H9 (cell line): ENCODE measurements at places on chromosomes 1 and 21. TPM values are rescaled to one million over a fixed set of nuclear protein-coding genes. Genes with fewer than 3 reads are reported as not detected.

DNA sequence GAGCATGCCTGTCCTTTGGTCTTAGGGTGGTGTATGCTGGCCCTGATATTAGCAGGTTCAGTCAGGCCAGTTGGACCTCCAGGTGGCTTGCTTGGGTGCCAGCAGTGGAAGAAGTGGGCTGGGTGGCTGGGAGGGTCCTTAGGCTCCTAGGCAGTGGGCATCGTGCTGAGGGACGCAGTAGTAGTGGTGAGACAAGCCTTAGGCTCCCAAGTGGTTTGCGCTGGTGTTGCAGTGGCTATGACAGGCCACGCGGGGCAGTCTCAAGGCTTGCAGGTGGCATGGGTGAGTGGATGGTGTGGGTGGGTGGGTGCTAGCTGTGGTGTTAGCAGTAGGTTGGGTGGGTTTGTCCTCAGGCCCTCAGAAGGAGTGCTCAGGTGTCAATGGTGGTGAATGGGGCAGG is 162.3 kb downstream of the FMN2 start:
- H3K4me3 ChIP-seq, result no peak overlapping the region
- H3K27me3 ChIP-seq, result no peaks in the 10 kb centered on the region
- DNase-seq, result peak; percentile 34
- H3K4me1 ChIP-seq, result no peaks in the 10 kb centered on the region
- H3K27ac ChIP-seq, result no peak overlapping the region

- H3K27ac ChIP-seq, result no peak overlapping the region
- no peak overlapping the region for H3K4me3 ChIP-seq
- peaks cover 3% of the 10 kb centered on the region; the same call in 2 of the 3 replicates for H3K36me3 ChIP-seq
Observed at GRCh38 chr21:44510508-44511218, 29.3 kb downstream of the KRTAP10-1 start.

- no peak for DNase-seq
- H3K4me3 ChIP-seq, result no peak overlapping the region; the same call in 2 of the 3 replicates
Observed at GRCh38 chr1:36136535-36136934, 11.5 kb upstream of the COL8A2 start.

DNA sequence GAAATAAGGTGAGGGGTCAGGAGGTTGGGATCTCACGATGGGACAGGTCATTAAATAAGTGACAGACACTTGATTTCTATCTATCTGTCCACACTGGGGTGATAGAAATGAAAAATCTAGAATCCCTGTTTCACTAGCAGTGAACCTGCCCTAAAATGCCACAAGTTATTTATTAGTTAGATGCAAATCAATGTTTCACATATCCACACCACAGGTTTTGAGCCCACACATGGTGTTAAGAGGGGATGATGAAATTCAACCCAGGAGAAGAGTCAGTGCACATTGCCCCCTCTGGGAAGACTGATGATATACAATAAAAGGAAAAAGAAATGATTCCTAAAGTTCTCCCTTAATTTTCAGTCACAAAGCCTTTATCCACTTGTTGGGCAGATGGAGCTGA is 10.1 kb upstream of the NTPCR start:
- no peaks in the 10 kb centered on the region for H3K36me3 ChIP-seq
- DNase-seq, result no peak
- H3K4me1 ChIP-seq, result no peaks in the 10 kb centered on the region

- no peaks in the 10 kb centered on the region for H3K27me3 ChIP-seq
- no peak overlapping the region for H3K4me3 ChIP-seq
- H3K36me3 ChIP-seq, result no peaks in the 10 kb centered on the region
- 0 out of 2 replicates have a peak, but pooled peaks cover 4% of the 10 kb centered on the region for H3K4me1 ChIP-seq
Observed at GRCh38 chr1:208270651-208271141, 26.5 kb upstream of the PLXNA2 start.

Gene TMEM35B
- total RNA-seq, result 6.9 and 7.7 TPM in 2 replicates

GRCh38 chr1:40267767-40268187 is 9.7 kb downstream of the ZMPSTE24 start:
- DNase-seq, result no peak
- H3K27me3 ChIP-seq, result no peaks in the 10 kb centered on the region
- no peak overlapping the region for H3K4me3 ChIP-seq

Gene MROH7
- total RNA-seq, result 0.09 TPM in 1 of 2 replicates, not detected in the other

DNA sequence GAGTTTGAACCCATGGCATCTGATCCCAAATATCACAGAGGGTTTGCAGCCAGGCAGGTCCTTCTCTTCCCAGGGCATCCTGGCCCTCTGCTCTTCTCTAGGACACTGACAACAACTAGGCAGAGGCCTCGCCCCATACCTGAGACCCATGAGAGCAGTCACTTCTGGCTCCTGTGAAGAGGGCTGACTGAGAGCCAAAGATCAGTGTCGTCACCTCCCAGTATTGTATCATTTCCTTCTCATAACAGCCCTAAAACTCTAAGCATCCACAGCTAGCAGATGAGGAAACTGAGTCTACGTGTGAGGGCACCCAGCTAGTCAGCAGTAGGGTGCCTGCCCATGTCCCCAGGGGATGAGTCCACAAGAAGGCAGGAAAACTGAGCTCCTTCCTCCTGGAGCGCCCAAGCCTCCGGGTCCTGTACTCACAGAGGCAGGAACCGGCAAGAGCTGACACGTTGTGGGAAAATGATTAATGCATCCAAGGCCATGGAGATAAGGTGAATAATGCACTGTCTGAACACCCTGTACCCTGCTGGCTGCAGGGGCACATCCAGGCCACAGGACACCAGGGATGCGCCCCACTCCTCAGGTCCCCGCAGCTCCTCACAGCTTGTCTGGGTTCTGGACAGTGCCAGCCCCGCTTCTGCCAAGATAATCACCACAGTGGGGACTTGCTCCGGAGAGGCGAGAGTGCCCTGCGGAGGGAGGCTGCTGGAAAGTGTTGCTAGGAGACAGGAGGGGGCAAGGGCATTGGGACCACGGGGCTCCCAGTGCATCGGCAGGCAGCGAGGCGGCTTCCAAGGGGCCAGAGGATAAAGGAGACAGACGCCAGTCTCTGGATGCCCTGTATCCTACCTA is 340.0 kb downstream of the NPHP4 start:
- H3K4me1 ChIP-seq, result peaks cover 5% of the 10 kb centered on the region; the same call in 1 of the 2 replicates
- no peaks in the 10 kb centered on the region for H3K36me3 ChIP-seq
- H3K4me3 ChIP-seq, result peak overlapping the region; percentile 47
- no peaks in the 10 kb centered on the region for H3K27me3 ChIP-seq
- no peak for DNase-seq

GRCh38 chr1:50295566-50295965 is 127.7 kb downstream of the DMRTA2 start:
- H3K4me1 ChIP-seq, result no peaks in the 10 kb centered on the region
- H3K4me3 ChIP-seq, result no peak overlapping the region
- no peak overlapping the region for H3K27ac ChIP-seq
- H3K36me3 ChIP-seq, result no peaks in the 10 kb centered on the region
- no peak for DNase-seq
- H3K27me3 ChIP-seq, result no peaks in the 10 kb centered on the region

Gene PLA2G2C
- not detected in 2 replicates for total RNA-seq

DNA sequence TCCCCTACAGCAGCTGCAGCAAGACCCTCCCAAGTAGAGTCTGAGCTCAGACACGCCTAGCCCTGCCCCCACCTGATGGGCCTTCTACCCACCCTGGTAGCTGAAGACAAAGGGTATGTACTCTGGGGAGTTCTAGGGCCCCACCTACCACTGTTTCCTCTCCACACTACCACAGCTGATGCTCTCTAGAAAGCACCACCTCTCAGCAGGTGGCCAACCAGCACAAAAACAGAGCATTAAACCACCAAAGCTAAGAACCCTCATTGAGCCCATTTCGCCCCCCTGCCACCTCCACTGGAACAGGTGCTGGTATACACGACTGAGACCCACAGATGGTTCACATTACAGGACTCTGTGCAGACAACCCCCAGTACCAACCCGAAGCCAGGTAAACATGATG is 258.9 kb downstream of the SETD4 start:
- H3K36me3 ChIP-seq, result peaks cover 12% of the 10 kb centered on the region
- H3K4me1 ChIP-seq, result no peaks in the 10 kb centered on the region; the same call in 1 of the 2 replicates
- DNase-seq, result no peak
- H3K27me3 ChIP-seq, result no peaks in the 10 kb centered on the region
- no peak overlapping the region for H3K27ac ChIP-seq
- no peak overlapping the region for H3K4me3 ChIP-seq

GRCh38 chr1:188429386-188429785 is 1600.6 kb downstream of the PLA2G4A start:
- no peak for DNase-seq
- H3K4me3 ChIP-seq, result no peak overlapping the region
- H3K27me3 ChIP-seq, result no peaks in the 10 kb centered on the region
- no peaks in the 10 kb centered on the region for H3K4me1 ChIP-seq

GRCh38 chr1:201937624-201938213 is 8.6 kb downstream of the LMOD1 start:
- H3K27me3 ChIP-seq, result no peaks in the 10 kb centered on the region
- no peak overlapping the region for H3K4me3 ChIP-seq
- no peaks in the 10 kb centered on the region for H3K36me3 ChIP-seq
- no peak overlapping the region for H3K27ac ChIP-seq

- no peak for DNase-seq
- H3K4me3 ChIP-seq, result no peak overlapping the region
- no peaks in the 10 kb centered on the region for H3K4me1 ChIP-seq
- H3K27ac ChIP-seq, result no peak overlapping the region
- no peaks in the 10 kb centered on the region for H3K27me3 ChIP-seq
Observed at GRCh38 chr1:163035446-163036249, 33.5 kb upstream of the RGS4 start.

Gene RCSD1
- total RNA-seq, result 0.13 and 0.26 TPM in 2 replicates

DNA sequence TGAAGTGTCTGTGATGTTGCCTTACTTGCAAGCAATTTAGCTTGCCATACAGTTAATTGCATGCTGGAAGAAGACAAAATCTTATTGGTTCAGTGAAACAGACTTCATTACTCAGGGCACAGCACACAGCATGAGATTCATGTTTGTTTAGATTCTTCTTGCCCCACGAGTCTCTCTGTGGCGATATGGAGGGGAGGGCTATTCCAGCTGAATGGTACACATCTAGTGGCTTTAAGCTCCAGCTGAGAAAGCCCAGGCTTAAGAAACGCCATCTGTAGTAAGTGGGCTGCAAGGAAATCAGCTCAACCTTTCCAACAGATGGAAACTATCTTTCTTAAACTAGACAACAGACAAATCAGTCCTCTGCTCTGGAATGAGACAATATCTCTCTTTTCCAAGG is 1022.0 kb downstream of the NCAM2 start:
- peaks cover 4% of the 10 kb centered on the region; the same call in 2 of the 3 replicates for H3K36me3 ChIP-seq
- H3K4me1 ChIP-seq, result no peaks in the 10 kb centered on the region
- H3K27ac ChIP-seq, result no peak overlapping the region
- DNase-seq, result no peak
- no peak overlapping the region for H3K4me3 ChIP-seq

GRCh38 chr21:44535963-44536362 is 4.0 kb downstream of the KRTAP10-1 start:
- H3K4me1 ChIP-seq, result no peaks in the 10 kb centered on the region; the same call in 1 of the 2 replicates
- no peak overlapping the region for H3K4me3 ChIP-seq
- no peak overlapping the region for H3K27ac ChIP-seq
- peak; percentile 35 for DNase-seq
- H3K27me3 ChIP-seq, result no peaks in the 10 kb centered on the region

Gene CCDC30
- 1.4 and 1.8 TPM in 2 replicates for total RNA-seq

GRCh38 chr1:209839875-209840546 is 12.2 kb downstream of the UTP25 start:
- H3K27me3 ChIP-seq, result no peaks in the 10 kb centered on the region
- no peak overlapping the region for H3K27ac ChIP-seq
- DNase-seq, result no peak
- H3K4me1 ChIP-seq, result no peaks in the 10 kb centered on the region

GRCh38 chr1:219039682-219040154 is 134.0 kb upstream of the LYPLAL1 start:
- H3K27ac ChIP-seq, result no peak overlapping the region
- no peaks in the 10 kb centered on the region for H3K27me3 ChIP-seq
- no peaks in the 10 kb centered on the region for H3K4me1 ChIP-seq
- no peak for DNase-seq

DNA sequence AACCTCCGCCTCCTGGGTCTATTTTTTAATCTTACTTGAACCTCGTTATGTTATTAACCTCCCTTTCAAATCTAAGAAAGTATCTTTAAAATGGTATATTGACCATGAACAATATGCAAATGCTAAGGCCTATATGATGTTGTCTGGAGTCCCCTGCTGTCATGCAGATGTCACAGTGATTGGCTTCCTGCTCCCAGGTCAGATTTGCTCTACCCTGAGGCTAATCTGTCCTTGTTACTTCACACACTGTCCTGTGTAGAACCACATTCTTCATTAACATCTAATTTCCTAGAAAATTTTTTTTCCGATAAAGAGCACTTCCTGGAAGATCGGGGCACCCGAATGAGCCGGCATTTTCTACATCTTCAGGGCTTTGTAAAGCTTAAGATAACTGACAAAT is 306.6 kb downstream of the MRPL39 start:
- no peak for DNase-seq
- H3K27ac ChIP-seq, result no peak overlapping the region
- no peaks in the 10 kb centered on the region; the same call in 1 of the 2 replicates for H3K4me1 ChIP-seq
- H3K27me3 ChIP-seq, result no peaks in the 10 kb centered on the region

GRCh38 chr1:7558041-7558461 is 213.0 kb upstream of the VAMP3 start:
- DNase-seq, result no peak
- H3K27ac ChIP-seq, result no peak overlapping the region
- H3K4me1 ChIP-seq, result no peaks in the 10 kb centered on the region
- no peak overlapping the region for H3K4me3 ChIP-seq
- no peaks in the 10 kb centered on the region for H3K27me3 ChIP-seq

Gene POMGNT1
- 60.0 and 62.6 TPM in 2 replicates for total RNA-seq

- H3K4me1 ChIP-seq, result no peaks in the 10 kb centered on the region; the same call in 1 of the 2 replicates
- H3K36me3 ChIP-seq, result no peaks in the 10 kb centered on the region
- no peak overlapping the region for H3K27ac ChIP-seq
- no peak overlapping the region for H3K4me3 ChIP-seq
- no peaks in the 10 kb centered on the region for H3K27me3 ChIP-seq
- DNase-seq, result no peak
Observed at GRCh38 chr1:74395571-74395970, 116.8 kb downstream of the LRRC53 start.

GRCh38 chr1:87115317-87115890 is 201.0 kb downstream of the HS2ST1 start:
- no peaks in the 10 kb centered on the region for H3K27me3 ChIP-seq
- H3K27ac ChIP-seq, result no peak overlapping the region
- H3K4me1 ChIP-seq, result peaks cover 3% of the 10 kb centered on the region; the same call in 1 of the 2 replicates
- no peak for DNase-seq
- H3K36me3 ChIP-seq, result no peaks in the 10 kb centered on the region

Gene BEND5
- total RNA-seq, result 4.8 and 5.6 TPM in 2 replicates

DNA sequence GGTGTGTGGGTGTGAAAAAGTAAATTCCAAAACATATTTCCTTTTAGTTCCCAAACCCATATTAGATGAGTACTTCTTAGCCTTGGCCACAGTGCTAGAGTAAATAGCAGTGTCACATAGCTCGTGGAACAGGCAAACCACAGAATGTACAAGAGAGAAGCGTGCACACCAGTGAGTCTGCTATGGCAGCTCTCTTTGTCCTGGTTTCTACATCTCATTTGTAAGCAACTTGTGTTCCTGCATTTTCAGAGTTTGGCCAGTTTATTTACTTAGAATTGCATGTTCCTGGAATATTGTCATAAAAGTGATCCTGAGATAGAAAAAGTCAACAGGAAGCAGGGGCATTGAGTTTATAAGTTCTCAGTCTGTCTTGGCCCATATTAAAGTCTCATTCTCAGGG is 142.1 kb downstream of the DHRS3 start:
- H3K27me3 ChIP-seq, result no peaks in the 10 kb centered on the region
- no peaks in the 10 kb centered on the region; the same call in 1 of the 2 replicates for H3K4me1 ChIP-seq
- no peak for DNase-seq
- no peak overlapping the region for H3K4me3 ChIP-seq
- H3K27ac ChIP-seq, result no peak overlapping the region

- DNase-seq, result no peak
- no peak overlapping the region for H3K27ac ChIP-seq
- no peaks in the 10 kb centered on the region for H3K36me3 ChIP-seq
- no peak overlapping the region for H3K4me3 ChIP-seq
- H3K4me1 ChIP-seq, result no peaks in the 10 kb centered on the region
- no peaks in the 10 kb centered on the region for H3K27me3 ChIP-seq
Observed at GRCh38 chr1:245671349-245671748, 516.6 kb downstream of the KIF26B start.
